ENCODE measurements at places on chromosomes 2 and 18.
A peak's percentile ranks its signal among the peaks of the same experiment; 100 is the strongest.

DNA sequence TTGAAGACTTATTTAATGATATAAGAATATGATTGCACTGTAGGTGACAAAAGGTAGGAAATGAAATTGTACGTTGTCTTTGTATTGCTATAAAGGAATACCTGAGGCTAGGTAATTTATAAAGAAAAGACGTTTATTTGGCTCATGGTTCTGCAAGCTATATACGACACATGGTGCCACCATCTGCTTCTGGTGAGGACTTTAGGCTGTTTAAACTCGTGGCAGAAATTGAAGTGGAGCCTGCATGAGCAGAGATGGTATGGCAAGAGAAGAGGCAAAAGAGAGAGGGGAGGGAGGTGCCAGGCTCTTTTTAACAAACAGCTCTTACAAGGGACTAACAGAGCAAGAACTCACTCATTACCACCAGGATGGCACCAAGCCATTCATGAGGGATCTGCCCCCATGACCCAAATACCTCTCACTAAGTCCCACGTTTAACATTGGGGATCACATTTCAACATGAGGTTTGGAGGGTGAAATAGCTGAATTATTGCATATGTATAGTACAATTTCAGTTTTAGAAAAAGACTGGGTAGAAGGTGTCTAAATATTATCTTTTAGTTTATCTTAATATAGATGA lies 86.8 kb downstream of the GULP1 start:
- no peaks in the 10 kb centered on the region for H3K27me3 ChIP-seq
- DNase-seq: no peak
- no peak overlapping the region for H3K27ac ChIP-seq
- H3K36me3 ChIP-seq: no peaks in the 10 kb centered on the region

DNA sequence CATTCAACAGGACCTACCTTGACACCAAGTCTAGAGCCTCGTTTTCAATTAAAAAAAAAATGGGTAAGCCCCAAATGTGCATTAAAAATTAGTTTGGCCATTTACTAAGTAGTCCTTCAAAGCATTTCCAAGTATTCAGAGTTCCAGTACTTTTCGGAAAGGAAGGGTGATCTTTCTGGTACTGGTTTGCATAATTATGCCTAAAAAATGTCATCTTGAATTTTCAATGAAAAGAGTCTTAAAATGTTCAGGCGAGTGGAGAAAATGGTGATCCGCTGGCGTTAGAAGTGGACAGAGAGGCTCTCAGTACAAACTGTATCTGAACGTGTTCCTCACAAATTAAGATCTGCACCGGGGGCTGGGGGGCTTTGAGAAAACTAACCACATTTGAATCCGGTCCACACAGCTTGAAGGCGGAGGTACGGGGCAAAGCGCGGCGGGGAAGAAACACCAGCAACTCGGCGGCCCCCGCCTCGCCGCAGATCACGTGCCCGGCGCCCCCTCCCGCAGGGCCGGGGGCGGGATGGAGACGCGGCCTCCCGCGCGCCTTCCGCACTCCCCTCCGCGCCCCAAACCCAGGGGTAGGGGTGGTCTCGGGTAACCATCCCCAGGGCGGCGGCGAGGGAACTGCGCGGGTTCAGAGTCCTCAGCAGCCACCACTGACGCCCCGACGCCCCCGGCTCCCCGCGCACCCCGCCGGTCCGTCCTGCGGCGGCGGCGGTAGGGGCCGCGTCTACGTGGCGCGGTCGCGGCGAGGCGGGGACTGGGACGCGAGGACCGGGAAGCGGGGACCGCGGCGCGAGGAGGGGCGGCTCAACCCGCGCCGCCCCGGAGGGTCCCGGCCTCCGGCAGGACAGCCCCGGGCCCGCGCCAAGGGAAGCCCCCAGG lies 564 bp downstream of the LPIN2 start:
- no peaks in the 10 kb centered on the region for H3K27me3 ChIP-seq
- DNase-seq: peak; percentile 33
- peak overlapping the region; percentile 56 for H3K4me3 ChIP-seq
- no peaks in the 10 kb centered on the region for H3K36me3 ChIP-seq

GRCh38 chr2:241161646-241162281 lies 11.5 kb downstream of the PPP1R7 start:
- peaks cover 3% of the 10 kb centered on the region for H3K36me3 ChIP-seq
- no peak for DNase-seq
- no peak overlapping the region for H3K27ac ChIP-seq
- H3K4me1 ChIP-seq: peaks cover under 1% of the 10 kb centered on the region

DNA sequence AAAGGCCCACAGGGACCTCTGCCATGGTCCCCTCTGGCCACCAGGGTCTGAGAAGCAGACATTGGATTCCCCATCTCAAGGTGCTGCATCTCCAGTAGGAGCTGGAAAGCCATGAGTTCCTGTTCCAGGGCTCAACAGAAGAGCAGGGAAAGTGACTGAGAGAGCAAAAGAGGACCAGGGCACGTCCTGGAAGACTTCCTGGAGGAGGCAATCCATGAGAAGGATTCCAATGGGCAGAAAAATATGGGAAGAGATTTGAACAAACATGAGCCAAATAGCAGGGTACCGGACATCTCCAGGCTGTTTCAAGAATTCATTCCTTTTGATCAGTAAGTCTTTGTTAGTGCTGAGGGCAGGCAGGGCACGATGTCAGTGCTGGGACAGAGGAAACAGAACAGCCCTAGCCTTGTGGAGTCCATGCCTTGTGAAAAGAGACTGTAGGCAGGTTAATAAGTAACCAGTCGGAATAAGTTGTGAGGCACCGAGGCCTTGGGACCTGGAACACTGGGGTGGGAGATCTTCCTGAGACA lies 72.8 kb upstream of the TWIST2 start:
- no peaks in the 10 kb centered on the region for H3K27me3 ChIP-seq
- no peaks in the 10 kb centered on the region for H3K4me1 ChIP-seq
- DNase-seq: no peak
- H3K36me3 ChIP-seq: no peaks in the 10 kb centered on the region

GRCh38 chr2:97931858-97932225 lies 63.9 kb downstream of the TMEM131 start:
- peak; percentile 68 for DNase-seq
- peaks cover 4% of the 10 kb centered on the region for H3K4me1 ChIP-seq
- no peaks in the 10 kb centered on the region for H3K27me3 ChIP-seq
- no peaks in the 10 kb centered on the region for H3K36me3 ChIP-seq

DNA sequence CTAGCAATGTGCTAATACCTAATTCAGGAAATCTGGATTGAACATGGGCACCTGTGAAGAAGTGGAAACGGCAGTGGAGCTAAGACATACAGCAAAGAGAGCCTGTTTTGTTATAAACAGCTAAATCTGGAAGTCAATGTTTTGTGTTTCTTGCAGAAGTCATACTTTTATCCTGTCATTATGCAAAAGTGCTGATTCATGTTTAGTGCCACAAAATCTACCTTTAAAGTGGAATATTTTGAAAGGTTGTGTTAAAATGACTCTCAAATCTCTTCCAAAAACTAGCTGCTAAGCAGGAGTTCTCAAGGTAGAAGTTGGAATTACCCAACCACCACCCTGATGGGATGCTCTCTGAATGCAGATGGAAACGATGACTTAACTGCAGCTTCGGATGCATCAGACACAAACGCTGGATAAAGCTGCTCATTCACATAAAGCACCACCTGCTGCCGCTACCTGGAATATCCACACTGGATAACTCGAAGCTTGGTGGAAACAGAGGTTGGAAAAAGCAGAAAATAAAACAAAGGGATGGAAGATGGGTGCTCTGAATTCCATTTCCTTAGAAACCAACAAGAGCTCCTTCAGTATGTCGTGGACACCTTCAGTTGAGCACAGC lies 132.6 kb upstream of the ZNF236 start:
- no peaks in the 10 kb centered on the region for H3K36me3 ChIP-seq
- peak; percentile 22 for DNase-seq
- no peak overlapping the region for H3K27ac ChIP-seq

DNA sequence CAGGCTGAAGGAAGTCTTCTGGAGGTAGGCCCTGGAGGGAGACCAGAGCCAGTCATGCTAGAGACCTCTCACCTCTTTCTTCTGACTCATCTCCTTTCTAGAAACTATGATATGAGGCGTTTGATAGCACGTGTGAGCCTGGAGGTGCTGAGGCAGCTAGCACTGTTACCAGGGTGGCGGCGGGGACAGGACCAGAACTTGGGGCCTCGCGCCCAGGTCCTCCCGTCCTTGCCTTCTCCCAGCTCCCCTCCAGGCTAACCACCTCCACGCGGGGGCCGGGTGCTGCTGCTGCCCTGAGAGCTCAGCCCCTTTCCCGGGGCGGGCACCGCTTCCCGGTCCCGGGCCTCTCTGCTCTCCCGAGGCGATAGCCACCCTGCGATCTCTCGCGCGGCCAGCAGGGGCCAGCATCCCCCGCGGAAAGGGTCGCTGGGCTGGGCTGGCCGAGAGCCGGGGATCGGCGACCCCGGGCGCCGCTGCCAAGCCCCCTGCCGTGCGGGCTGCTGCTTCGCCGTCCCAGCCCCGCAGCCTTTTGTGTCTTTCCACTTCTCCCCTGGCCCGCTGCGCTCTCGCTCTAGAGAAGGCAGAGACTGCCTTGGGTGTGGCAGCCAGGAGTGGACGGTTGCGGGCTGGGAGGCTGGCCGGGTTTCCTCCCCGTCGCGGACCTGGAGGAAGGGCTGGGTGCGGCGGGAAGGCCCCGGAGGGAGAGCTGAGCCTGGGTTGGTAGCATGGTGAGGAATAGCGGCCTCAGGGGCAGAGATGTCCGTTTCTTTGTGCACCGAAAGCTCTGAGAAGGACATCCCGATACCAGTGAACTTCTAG lies 49.1 kb downstream of the TMEM17 start:
- H3K36me3 ChIP-seq: no peaks in the 10 kb centered on the region
- H3K27me3 ChIP-seq: no peaks in the 10 kb centered on the region

- H3K36me3 ChIP-seq: no peaks in the 10 kb centered on the region
- no peak overlapping the region for H3K4me3 ChIP-seq
- no peaks in the 10 kb centered on the region for H3K4me1 ChIP-seq
- DNase-seq: no peak
- no peaks in the 10 kb centered on the region for H3K27me3 ChIP-seq
- H3K27ac ChIP-seq: no peak overlapping the region
These were observed 78.6 kb upstream of the FN1 start for GRCh38 chr2:215514516-215514915.

- no peaks in the 10 kb centered on the region for H3K27me3 ChIP-seq
- peaks cover 11% of the 10 kb centered on the region for H3K4me1 ChIP-seq
- no peak for DNase-seq
- H3K27ac ChIP-seq: no peak overlapping the region
These were observed 21.6 kb downstream of the GPR55 start for GRCh38 chr2:230903231-230904150.

- H3K36me3 ChIP-seq: no peaks in the 10 kb centered on the region
- no peak overlapping the region for H3K27ac ChIP-seq
- no peaks in the 10 kb centered on the region for H3K27me3 ChIP-seq
- no peak for DNase-seq
These were observed 130.9 kb downstream of the ZNF407 start for GRCh38 chr18:74728586-74728985.

DNA sequence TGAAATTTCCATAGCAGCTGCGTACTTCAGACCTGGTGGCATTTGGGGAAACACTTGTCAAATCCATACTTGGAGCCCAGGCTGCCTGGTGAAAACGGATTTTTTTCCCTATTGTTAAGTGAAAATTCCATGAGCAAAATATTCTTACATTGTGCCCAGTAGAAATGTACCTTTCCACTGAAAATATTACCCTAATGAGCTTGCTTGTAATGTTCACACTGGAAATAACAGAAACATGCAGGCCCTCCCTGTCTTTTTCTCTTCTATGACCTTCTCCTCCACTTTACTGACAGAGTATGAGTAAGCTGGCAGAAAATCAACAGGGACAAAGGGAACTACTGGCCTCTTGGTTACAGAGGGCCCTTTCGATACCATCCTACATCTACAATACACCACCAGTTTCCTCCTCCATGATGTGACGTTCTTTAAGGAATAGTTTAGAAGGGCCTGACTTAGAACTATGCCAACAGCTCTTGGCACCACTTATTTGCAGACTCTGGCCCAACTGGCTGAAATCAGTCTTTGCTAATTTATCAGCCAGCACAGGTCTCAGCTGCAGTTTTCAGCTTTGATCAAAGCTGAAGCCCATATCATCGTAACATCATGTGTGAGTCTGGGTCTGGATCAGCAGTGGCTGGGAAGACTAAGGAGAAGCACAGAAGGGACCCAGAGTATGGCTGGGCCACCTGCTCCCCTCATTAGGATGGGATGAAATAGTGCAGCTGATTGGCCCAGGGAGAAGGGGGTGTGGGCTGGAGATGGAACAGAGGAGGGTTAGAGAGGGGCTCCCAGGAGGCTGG lies 272.2 kb upstream of the ID2 start:
- H3K27me3 ChIP-seq: no peaks in the 10 kb centered on the region
- H3K27ac ChIP-seq: no peak overlapping the region
- no peak for DNase-seq
- no peaks in the 10 kb centered on the region for H3K36me3 ChIP-seq

DNA sequence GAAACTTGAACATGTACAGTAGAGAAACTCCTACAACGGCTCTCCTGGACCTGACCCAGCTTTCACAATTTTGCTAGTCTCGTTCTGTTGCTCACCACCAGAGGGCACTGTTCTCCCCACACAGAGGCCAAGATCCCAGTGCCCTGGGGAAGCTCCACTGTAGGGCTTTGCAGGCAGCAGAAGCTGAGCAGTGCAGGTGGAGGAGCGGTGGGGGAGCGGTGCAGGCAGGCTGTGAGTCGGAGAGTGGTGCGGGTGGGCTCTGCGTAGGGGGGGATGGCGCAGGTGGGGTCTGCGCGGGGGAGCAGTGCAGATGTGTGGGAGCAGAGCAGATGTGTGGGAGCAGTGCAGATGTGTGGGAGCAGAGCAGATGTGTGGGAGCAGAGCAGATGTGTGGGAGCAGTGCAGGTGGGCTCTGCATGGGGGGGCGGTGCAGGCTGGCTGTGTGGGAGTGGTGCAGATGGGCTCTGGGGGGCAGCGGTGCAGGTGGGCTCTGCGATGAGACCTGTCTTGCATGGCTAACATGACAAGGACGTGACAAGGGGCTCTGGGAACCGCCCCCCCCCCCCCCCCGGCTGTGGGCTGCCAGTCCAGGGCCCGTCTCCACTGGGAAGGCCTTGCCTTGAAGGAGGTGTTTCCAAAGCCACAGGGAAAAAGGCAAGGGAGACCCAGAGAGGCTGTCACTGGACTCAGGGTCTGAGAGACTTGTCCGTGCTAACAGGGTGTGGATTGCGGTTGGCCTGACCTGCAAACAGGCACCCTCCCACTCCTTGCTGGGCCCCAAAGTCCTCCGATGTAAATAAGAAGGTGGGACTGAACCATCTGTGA lies 7.3 kb downstream of the CYS1 start:
- H3K4me1 ChIP-seq: no peaks in the 10 kb centered on the region
- no peak overlapping the region for H3K4me3 ChIP-seq
- H3K36me3 ChIP-seq: no peaks in the 10 kb centered on the region
- DNase-seq: peak; percentile 93
- no peak overlapping the region for H3K27ac ChIP-seq

DNA sequence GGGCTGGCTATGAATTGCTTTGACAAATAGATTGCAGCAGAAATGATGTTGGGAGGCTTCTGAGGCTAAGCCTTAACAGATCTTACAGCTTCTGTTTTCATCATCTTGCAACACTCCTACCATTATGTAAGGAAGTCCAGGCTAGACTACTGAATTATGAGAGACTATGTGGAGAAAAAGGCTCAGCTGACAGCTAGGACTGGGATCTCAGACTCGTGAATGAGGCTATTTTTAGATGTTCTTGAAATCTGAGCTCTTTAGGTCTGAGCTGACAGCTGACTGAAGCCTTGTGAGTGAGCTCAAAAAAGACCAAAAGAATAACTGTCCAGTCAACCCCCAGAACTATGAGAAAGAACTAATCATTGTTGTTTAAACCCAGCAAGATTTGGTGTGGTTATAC lies 70.3 kb downstream of the VWC2L start:
- H3K36me3 ChIP-seq: no peaks in the 10 kb centered on the region
- H3K4me3 ChIP-seq: no peak overlapping the region
- H3K27me3 ChIP-seq: no peaks in the 10 kb centered on the region
- H3K4me1 ChIP-seq: no peaks in the 10 kb centered on the region

Measured in mesendoderm (in vitro differentiated cells).